Substantia nigra (tissue), 51 donors: ENCODE measurements at places on chromosomes 6 and 20.
A peak's percentile ranks its signal among the peaks of the same experiment; 100 is the strongest.

DNA sequence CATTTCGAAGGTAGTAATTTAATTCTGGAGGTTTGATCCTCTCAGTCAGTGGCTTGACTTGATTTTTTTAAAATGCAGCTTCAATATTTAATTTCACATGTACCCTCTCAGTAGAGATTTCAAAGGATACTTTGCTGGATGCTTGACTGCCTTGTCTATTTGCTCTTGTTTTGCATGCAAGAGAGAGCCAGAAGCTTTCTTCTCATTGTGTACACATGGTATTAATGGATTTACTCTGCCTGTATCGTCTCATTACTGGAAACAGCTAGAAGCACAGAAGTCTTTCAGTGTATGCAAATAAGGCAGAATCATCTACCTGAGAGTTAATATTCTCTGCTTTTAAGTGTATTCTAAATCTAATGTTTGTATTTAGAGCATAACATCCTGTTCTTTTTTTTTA lies 84.3 kb upstream of the FOXO3 start:
- no peak for DNase-seq

GRCh38 chr6:61810047-61810446 lies 476.0 kb downstream of the KHDRBS2 start:
- no peak for DNase-seq

DNA sequence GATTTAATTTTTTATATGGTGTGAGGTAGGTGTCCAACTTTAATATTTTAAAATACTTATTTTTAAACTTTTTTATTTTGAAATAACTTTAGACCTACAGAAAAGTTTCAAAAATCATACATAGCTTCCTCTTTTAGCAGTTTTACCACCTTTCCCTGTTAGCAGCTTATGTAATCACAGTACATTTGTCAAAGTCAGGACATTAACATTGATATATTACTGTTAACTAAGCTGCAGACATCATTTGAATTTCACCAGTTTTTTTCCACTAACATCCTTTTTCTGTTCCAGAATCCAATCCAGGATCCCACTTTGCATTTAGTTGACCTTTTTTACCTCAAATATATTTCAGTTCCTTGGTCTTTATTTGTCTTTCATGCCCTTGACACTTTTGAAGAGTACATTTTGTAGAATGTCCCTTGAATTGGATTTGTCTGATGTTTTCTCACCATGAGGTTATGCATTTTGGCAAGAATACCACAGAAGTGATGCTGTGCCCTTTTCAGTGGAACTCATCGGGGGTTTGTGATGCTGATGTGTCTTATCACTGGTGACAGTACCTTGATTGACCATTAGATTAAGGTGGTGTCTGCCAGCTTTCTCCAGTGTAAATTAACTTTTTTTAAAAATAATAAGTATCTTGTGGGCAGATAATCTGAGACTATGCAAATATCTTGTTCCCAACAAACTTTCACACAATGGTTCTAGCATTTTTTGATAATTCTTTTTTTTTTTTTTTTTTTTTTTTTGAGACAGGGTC lies 33.4 kb downstream of the TTLL9 start:
- DNase-seq, result no peak

DNA sequence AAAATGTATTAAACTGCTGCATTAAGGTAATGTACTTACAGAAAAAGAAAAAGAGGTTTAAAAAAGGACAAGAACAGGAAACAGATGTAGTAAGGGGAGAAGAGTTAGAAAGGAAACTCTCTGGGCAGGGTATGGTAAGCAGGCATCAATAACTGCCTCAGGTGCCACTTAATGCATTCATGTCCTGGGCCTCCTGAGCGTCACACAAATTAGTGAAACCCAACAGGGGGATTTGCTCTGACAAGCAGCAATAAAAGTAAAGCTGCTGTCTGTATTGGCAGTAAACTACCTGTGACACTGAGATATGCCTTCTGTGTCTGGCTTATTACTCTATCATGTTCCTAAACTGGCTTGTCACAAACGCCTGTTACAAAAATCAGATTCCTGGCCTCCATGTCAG lies 1.5 kb upstream of the EFHC1 start:
- DNase-seq, result no peak

DNA sequence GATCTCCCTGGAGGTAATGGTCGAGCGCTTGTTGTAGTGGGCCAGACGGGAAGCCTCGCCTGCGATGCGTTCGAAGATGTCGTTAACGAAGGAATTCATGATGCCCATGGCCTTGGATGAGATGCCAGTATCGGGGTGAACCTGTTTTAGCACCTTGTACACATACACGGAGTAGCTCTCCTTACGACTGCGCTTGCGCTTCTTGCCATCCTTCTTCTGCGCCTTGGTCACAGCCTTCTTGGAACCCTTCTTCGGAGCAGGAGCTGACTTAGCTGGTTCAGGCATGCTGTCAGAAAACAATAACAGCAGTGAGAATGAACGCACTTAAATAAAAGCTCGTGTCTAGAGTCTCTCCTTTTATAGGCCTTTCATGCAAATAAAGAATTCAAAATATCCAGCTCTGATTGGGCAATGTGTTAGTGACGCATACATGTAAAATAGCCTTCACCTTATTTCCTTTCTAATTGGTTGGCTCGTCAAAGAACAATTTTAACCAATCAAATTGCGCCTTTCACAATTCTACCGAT lies 129.2 kb downstream of the HFE start:
- DNase-seq, result no peak

DNA sequence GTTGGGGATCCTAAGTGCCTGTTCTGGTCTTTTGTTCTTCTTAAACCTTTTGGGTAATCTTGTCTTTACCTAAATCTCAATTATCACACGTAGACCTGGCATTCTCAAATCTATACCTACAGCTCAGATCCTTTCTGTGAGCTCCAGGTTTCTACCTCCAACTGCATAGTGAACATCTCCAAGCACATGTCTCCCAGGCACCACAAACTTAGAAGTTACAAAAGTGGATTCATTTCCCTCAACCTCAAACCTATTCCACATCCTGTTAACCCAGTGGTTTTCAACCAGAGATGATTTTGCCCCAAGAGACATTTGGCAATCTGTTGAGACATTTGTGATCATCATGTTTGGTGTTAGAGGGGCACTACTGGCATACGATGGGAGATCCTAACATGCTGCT lies 183.5 kb downstream of the TENT5A start:
- no peak for DNase-seq

GRCh38 chr6:111615916-111616612 lies 10.4 kb upstream of the TRAF3IP2 start:
- no peak for DNase-seq

DNA sequence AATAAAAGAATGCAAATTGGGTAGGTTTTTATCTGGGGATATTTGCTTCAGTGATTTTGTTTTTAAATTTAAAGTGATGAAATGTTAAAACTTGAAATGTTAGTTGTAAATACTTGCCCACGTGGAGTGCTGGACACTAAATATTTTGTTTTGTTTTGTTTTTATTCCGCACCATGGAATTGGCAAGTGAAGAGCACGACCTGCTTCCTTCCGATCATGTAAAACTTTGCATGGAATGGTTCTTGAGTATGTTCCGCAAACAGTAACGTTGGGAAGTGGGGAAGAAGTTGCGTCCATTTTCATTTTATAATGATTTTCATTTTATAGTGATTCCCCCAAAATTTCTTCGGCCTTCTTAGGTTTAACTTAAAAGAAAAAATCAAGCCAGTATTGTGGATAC lies 765 bp downstream of the IRAK1BP1 start:
- no peak for DNase-seq

DNA sequence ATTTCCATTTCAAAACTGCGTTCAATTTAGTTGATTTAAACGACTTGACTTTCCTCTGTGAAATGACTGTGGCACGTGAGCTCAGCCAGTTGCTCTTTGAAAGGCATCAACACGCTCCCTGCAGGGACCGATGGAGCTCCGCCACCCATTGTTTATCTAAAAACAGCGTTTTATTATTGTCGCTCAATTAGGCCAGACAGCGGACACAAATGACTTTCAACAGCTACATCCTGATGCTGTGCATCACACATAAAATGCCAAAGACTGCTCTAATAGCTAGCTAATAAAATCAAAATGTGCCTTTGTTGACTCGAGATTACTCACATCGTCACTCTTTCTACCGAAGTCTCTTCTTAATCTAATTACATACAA lies 332.5 kb downstream of the CD83 start:
- no peak for DNase-seq

- DNase-seq, result no peak
Observed at GRCh38 chr6:63634630-63635029, 972 bp upstream of the PHF3 start.

DNA sequence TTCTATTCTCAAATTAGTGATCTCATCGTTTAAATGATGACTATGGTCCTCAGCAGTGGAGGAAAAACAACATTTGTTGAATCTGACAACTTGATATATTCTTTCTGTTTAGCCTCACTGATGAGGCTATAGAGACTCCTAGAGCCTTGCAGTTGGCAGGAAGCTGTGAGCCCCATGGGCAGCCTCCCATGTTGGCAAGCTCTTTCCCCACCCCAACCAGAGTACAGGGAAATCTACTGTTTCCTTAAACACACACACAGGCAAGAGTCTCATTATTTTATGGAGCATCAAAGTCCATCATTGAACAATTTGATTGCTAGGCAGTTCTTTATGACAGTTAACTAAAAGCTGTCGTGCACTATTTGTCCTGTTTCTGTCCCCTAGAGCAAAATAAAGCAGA lies 498.2 kb upstream of the CITED2 start:
- DNase-seq, result no peak

GRCh38 chr6:1633366-1634021 lies 23.8 kb downstream of the FOXC1 start:
- no peak for DNase-seq

DNA sequence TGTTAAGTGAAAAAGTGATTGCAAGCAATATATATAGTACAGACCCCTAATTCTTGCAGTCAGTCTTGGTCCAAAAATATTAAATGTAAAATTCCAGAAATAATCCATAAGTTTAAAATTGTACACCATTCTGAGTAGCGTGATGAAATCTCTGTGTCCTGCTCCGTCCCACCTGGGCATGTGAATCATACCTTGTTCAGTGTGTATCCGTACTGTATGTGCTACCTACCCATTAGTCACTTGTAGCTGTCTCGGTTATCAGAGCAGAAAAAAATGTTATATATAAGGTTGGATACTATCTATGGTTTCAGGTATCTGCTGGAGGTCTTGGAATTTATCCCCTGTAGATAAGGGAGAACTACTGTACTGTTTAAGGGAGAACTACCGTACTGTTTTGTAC lies 16.3 kb downstream of the IRAK1BP1 start:
- no peak for DNase-seq

GRCh38 chr6:136012198-136012887 lies 160.8 kb downstream of the PDE7B start:
- DNase-seq, result no peak

DNA sequence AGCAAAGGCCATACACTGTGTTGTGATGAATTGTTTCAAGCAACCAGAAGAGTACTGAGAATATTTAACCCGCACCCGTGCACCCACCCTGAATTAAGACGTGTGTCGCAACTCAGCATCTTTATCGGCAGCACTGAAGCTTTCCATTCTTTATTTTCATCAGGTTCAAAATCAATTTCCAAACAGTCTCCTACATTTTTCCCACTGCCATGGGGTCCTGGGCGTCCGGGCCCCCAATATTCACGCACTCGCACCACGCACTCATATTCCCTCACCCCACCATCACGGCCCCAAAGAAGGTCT lies 1.8 kb downstream of the LTB start:
- DNase-seq, result no peak

- DNase-seq, result peak; percentile 40
Observed at GRCh38 chr6:44268095-44268628, 2.1 kb upstream of the TMEM151B start.

DNA sequence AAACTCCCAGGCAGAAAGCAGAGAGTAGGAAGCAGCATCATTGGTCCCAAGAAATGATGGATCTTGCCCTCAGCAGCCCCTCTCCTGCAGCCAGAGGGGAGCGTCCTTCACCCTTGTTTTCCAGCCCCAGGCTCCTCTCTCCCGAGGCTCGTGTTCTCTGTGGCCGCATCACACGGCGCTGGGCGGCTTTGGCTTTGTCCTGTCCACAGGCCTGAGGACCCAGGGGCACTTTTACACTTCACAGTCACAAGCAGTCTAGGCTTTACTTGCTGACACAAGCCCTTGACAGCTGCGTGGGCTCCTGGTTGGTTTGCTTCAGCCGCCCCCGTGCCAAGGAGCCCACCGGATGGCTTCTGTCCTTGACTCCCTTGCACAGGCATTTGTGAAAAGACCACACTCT lies 175.4 kb upstream of the THBS2 start:
- no peak for DNase-seq

- DNase-seq, result no peak
Observed at GRCh38 chr6:36216559-36216958, 20.0 kb downstream of the BRPF3 start.

DNA sequence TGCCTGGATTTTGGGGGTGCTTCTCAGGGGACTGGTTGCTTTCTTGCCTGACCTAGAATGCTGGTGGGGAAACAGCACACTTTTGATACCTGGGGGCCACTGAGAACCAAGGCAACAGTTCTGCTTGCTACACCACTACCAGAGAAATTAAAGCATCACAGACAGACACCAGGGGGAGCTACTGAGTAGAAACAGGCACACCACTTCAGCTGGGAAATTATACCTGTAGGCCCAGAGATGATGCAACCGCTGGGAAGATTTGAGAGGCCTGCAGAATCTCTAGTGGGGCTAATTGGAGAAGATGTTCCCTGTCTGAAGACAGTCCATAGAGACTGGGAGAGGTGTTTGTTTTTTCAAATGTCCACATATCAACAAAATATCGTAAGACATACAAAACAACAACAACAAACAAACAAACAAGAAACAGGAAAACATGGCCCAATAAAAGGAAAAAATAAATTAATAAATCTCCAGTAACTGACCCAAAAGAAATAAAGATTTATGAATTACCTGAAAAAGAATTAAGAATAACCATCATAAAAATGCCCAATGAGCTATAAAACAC lies 129.4 kb upstream of the RIN2 start:
- DNase-seq, result no peak

- no peak for DNase-seq
Observed at GRCh38 chr6:10404799-10405512, 9.9 kb downstream of the TFAP2A start.

- no peak for DNase-seq
Observed at GRCh38 chr6:161035981-161036263, 44.4 kb downstream of the MAP3K4 start.

DNA sequence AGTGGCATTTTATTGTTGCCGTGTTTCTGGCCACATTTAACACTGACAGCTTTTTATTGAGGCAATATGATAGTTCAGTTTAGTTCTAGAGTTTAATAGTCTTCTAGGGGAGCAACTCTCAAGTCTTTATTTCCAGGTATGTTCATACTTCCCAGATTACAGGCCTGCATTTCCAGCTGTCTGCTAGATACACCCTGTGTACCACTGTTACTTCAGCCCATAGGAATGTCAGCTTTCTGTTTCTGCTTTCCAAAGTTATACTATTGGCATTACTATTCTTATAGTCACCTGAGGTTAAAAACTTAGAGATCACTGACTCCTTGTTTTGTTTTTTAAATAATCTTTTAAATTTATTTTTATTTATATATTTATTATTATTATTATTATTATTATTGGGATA lies 7.6 kb downstream of the ZNF451 start:
- DNase-seq, result no peak

- no peak for DNase-seq
Observed at GRCh38 chr6:122082370-122082769, 317.1 kb upstream of the HSF2 start.

GRCh38 chr6:140602431-140603248 lies 1228.2 kb upstream of the CITED2 start:
- no peak for DNase-seq
